NCI-H2081 treated with DMSO at 0.1 percent for 48 hours (cell line): ENCODE measurements at places on chromosomes 1 and 21.

GRCh38 chr1:25173809-25174340 lies 58.4 kb downstream of the SYF2 start:
- no peak for DNase-seq

- DNase-seq, result no peak
Measured at GRCh38 chr1:8031176-8031785, 5.2 kb upstream of the ERRFI1 start.

DNA sequence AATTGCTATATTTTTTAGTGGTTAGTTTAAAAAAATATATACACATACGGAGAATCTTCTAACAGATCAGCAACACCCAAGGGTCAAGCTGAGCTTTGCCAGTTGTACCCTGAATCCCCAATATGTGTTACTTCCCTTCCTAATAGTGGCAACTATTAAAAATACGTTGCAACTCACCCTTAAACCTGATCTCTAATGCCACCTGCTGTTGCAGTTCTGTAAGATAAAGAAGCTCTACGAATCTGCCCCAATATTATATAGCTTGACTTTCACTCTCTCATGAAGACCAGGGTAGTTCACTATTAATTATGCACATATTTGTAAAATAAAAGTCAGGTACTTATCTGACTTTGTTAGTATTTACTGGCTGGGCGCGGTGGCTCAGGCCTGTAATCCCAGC lies 58.4 kb downstream of the ASH1L start:
- DNase-seq, result no peak

DNA sequence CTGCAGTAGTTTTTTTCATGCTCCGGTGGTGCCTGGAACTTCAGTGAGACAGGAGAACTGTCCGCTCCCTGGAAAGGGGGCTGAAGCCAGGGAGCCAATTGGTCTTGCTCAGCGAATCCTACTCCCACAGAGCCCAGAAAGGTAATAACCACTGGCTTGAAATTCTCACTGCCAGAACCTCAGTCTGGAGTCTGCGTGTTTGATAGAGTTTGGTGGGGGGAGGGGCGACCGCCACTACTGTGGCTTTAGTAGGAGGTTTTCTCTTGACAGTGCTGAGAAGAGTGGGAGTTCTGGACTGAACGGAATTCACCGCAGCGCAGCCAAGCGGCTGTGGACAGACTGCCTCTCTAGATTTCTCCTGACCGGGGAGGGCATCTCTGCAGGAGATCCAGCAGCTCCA lies 8.0 kb upstream of the OR2M3 start:
- DNase-seq, result no peak

GRCh38 chr1:176939993-176940392 lies 224.5 kb downstream of the ASTN1 start:
- DNase-seq, result no peak

DNA sequence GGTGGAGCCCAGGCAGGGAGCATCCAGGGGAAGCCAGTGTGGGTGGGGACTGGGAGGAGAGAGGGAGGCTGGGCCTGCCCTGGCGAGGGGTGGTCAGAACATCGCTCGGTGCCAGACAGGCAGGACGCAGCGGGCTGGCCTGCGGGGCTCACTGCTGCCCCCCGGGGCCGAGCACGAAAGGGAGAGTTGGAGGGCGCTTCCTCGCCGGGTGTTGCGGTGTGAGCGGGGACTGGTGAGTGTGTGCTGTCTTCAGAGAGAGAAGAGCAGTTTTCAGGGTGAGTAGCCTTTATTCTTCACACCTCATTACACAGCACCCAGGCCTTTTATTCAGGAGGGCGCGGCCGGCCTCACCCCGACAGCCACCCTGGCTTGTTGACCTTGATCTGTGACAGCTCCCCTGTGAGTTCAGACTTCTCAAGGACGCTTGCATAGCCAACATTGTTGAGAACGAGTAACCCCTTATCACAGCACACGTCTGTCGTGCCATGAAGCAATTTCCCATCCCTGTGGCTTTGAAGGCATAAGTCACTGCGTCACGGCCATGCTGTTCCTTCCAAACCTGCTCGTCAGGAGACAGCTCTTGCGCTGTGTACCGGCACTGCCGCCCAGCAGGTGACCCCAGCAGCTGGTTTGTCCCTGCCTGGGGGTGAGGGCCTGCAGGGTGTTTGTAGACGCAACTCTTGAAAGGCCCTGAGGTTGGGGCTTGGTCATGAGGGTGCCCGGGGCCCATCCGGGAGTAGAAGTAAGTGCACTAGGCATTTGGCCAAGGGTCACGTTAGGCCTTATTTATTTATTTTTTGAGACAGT lies 54.6 kb downstream of the PRKCZ start:
- no peak for DNase-seq

DNA sequence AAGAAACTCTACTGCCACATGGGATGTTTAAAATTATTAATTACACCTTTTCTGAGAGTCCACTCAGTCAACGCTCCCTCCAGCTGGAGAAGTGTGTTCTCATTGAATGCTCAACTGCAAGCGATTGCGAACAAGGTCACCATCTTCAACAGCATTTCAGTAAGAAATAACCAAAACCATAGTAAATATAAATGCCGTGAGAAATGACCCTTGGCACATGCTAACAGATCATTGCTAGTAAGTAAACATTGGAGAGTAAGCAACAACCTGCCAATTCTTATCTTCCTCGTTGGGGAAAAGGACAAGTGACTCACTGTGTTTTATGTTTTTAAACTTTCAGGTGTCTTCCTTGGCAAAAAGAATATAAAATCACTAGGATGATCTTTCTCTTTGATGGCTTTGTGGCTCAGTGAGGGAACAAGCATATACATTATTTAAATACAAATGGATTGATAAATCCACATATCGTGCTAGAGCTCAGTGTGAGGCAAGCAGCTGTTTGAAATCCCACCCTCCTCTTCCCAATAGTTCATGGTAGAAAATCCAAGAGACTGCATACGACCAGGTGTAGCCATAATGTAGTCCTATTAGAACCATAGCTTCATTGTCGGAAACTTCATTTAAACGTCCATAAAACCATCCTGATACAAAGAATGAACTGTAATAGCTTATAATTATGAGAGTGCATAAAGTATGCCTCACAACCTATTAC lies 214.6 kb downstream of the GRIK1 start:
- DNase-seq, result no peak

DNA sequence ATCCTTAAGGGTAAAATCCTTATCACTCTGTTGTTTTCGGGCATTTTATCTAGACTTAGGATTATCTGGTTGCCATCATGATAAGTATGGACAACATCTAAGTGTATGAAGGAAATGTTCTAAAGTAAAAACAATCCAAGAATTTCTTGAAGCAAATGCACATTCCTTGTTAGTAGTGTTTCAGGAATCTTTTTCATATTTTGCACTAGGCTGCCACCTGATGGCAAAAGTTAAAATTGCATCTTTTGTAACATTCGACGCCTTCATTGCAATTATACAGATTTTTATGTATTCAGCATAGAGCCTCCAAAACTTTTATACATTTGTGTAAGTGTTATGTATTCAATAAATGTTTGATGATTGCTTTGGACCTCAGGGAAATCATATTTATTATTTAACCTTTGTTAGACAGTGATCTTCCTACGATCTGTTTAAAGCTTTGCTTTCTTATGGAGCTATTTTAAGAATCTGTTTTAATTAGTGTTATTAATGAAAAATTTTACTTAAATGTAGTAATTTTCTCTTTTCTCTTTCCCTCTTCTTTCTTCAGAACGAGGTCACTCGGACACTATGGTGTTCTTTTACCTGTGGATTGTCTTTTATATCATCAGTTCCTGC lies 49.4 kb upstream of the KIAA1614 start:
- peak; percentile 4 for DNase-seq

DNA sequence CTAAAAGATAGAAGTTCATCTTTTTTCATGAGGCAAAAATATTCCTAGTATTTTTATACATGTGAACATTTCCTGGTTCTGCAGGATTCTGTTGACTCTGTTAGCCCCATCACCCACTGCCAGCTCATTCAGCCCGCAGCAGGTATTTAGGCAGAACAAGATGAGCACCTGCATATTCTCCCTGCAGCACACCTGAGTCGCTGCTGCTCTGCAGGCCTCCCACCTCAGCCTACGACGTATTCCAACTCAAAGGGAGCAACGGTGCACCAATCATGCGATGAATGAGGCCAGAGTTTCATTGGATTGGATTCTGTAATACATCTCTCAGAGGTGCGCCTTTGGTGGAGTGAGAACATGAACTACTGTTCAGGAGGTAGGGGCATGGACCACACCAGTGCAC lies 87.6 kb downstream of the CNIH3 start:
- DNase-seq, result no peak

DNA sequence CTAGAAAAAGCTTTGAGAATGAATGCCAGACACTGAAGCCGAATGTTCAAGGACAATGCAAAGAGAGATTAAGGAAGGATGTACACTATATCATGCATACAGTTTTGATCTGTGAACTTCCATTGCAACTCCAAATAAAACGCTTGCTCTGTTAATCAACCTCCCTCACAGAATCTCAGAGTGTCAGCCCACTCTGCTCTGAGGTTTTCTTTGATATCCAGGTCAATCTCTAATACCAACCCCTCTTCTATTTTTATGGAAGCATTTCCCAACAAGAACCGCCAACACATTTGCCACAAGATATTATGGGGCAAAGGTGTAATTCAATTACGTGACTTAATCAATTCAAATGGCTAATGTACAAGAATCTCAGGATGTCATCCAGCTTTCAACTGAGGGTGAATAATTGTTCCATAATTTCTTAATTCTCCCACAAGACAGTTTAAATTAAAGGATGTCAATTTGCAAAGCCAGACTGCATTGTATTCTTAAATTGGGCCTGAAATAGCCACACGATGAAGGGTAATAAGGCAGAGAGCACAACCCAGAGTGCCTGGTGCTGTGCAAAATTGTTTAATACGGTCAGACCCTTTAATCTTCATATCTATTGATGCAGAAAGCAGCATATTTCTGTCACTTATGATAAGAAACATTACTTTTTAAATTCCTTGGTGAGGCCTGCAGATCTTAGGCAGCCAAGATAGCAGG lies 459.2 kb upstream of the DAB1 start:
- no peak for DNase-seq

GRCh38 chr1:226100436-226101391 lies 38.2 kb downstream of the H3-3A start:
- DNase-seq, result no peak

GRCh38 chr1:47226839-47227215 lies 5.2 kb downstream of the TAL1 start:
- DNase-seq, result no peak
